ENCODE measurements at places on chromosomes 3 and 15.

DNA sequence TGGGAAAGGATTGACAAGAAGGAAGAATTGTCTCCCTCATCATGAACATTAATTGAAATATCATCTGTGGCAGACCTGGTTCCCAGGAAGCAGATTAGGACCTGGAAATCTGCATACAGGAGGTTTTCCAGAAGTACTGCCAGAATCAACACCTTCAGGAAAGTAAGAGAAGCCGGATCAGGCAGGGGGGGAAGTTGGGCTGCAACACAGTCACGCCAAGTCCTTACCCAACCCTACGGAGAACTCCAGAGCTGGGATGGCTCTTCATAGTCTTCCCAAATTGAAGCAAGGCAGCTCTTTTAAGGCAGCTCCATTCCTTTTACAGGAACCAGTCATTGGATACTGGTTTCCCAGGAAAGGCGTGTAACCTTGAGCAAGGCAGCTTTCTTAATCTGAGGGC is 35.2 kb upstream of the BFSP2 start:
- DNase-seq: no peak

DNA sequence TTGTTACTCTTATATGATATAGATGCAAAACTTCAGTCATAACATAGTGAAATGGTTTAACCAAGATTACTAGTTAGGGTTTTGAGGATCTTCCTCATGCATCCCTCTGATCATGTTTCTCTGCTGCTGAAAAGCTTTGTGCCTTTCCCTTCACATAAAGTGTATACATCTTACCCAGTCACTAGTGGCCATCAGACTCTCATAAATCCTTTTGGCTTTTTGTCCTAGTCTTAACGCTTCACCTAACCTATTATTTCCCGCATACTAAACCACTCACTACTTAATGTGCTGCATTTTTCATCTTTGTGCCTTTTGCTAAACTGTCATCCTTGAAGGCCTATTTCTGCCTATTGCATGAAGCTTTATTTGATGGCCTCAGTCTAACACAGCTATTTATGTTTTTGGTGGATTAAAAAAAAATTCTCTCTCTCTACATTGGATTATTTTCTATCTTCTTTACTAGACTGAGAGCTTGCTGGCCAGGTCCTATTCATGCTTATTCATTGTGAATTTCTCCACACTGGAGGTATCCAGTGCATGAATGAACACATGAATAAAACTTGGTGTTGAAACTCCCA is 717.6 kb upstream of the GOLIM4 start:
- DNase-seq: no peak

- no peak for DNase-seq
Observed at GRCh38 chr15:56098195-56098863, 104.9 kb upstream of the NEDD4 start.

DNA sequence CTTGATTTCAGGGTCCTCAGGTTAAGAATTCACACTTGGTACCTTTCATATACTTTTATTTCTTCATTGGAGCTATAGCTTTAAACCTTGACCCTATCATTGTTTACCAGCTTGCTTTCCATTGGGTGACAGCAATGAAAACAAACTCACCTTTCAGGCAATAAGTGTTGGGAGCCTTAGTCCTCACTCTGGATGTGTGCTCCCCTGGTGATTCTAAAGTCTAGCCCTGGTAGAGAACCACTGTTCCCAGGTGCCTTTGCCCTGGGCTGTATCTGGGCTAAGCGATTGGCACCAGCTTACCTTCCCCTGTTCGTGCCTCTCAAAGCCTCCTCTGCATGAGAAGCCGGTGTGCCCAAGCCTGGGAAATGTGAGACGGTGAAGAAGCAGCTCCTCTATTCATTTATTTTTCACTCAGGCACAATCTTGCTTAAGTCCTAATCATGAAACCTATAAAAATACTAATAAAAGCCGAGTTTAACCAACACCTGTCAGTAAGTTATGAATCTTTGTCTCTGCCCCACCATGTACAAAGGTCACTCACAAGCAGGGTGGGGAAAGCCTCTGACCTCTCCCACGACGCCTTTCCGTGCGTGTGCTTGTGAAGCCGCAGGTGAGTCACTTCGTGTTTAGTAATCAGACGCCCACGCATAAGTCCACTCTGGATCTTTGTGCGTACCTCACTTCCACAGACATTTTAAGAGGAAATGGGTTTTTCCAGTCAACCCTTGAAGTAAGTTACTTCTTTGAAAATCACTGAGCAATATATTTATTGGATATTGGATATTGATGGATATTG is 12.8 kb upstream of the ARRDC4 start:
- no peak for DNase-seq

- DNase-seq: no peak
Observed at GRCh38 chr3:12541625-12542024, 3.7 kb downstream of the MKRN2OS start.

DNA sequence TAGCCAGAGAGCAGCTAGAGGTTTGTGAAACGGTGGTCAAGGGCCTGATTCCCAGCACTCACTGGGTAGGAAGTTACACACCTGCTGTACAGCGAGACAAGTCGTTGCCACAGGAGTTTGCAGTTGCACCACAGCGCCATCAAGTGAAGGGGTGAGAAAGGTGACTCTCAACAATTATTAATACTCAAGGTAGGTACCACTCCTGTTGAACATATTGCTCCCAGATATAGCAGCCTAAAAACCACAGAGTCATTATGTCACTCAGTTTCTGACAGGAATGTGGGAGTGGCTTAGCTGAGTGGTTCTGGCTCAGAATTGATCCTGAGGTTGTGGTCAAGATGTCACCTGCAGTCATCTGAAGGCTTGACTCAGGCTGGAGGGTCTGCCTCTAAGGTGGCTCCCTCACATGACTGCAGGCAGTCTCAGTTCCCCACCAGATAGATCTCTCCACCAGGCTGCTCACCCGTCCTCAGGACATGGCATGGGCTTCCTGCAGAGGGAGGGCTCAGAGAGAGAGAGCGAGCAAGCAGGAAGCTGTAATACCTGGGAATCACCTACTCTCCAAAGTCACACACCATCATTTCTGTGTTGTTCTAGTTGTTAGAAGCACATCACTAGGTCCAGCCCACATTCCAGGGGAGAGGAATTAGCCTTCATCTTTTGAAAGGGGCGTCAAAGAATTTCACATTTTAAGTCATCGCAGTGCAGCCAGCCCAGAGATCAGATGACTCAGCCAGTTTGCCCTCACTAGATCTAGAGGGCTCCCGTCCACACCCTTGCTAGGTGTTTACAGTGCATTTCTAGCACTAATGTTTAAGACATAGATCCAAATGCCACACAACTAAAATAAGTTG is 17.0 kb upstream of the ANO10 start:
- peak; percentile 22 for DNase-seq

DNA sequence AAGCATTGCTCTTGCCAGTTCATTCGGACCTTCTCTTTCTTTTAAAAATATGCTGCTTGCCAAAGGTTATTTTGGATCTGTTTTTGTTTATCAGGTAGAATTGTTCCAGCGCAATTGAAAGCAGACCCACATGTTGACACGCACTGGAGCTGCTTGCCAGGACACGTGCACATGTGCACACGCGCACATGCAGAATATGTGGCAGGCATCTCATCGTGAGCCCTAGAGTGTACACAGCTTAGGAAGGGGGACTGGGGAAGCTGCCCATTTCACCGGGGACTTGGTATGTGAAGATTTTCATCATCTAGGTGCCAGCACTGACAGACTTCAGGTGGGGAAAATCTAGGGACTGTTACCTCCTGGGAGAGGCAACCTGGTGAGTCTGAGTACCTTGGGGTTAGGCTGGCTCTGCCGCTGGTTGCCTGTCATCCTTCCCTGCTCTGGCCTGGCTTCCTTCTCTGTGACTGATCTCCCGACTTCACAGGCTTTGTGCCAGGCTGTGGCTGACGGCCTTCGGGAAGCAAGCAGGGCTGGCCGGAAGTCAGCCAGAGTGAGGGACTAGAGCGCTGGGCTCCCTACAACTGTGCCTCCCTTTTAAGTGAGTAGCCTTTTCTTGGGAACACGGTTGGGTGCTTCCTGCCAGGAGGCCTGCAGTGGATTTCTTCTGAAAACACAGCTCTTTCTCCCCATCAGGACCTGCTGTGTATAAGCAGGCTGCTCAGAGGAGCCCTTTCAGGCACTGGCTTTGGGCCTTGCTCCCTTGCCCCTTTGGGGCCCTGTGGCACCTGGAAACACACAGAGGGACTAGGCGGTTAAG is 129.3 kb downstream of the EEFSEC start:
- DNase-seq: no peak

DNA sequence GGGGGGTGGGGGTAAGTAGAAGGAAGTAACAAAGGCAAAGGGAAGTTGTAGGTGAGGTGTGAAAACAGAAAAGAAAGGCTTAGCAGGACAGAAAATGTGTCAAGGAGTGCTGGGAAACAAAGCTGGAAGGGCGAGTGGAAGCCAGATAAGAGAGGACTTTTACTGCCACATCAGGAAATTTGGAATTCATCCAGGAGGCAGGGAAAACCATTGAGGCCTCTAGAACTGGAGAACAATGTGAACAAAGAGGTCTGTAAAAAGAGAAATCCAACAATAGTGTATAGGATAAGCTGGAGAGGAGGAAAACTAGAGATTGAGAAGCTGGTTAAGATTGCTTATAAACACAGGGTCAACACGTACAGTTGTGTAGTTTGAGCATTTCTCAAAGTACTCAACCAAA is 116.6 kb downstream of the NTRK3 start:
- no peak for DNase-seq

- DNase-seq: no peak
Observed at GRCh38 chr3:185164428-185165217, 11.8 kb upstream of the C3orf70 start.

DNA sequence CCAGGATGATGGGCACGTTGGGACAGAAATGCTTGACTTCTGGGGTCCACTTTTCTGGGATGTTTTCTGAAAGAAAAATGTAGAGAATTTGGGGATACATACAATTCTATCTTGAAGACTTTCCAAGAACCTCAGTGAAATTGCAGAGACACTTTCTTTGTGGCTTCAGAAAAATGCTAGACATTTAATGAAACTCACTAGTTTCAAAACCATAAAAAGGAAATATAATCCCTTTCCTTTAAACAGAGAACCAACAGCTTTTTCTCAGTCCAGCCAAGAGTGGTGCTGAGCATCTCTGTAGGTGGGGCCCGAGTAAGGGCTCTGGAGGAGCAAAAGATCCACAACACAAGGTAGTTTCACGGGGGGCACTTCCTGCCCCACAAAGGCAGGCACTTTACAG is 4.4 kb upstream of the GPX1 start:
- no peak for DNase-seq

GRCh38 chr3:66722675-66723074 is 221.9 kb upstream of the LRIG1 start:
- DNase-seq: no peak

DNA sequence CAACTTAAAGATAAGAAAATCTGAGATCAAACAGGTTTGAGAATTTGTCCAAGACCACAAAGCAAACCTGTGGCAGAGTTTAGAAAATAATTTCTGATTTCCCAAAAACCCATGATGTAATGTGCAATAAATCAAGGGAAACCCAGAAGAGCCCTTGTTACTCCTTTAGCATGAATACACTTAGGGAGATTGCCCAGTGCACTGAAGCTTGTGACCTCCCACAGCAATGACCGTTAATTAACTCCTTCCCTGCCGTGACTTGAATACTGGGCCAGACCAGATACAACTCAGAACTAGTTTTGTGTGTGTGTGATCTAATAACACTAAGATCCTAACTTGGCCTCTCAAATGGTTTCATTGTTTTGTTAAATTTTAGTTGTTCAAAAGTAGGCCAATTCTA is 2.5 kb downstream of the PRKAR2A start:
- no peak for DNase-seq

- DNase-seq: no peak
Observed at GRCh38 chr3:129015388-129016105, 14.4 kb downstream of the EFCC1 start.

DNA sequence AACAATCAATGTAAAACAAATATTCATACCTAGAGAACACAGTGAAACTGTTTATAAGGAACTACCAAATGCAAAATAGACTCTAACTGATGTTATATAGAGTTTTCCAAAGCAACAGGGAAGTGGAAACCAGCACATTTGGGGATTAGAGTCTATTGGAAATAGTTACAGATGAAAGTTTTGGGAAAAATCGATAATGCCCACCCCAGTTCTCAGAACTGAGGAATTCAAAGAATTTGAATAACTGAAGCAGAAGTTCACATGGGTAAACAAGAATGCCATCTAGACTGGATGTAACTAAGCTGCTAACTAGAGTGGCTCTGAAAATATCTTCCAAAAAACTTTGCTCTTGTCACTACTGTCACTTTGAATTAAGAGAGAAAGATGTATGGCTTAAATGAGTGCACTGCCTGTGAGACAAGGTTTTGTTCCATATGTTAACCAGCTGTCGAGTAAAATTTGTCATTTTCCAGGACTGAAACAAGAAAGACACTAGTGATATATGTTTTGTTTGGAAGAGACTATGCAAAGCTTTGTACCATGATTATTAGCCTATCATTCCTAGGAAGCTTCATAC is 9.2 kb upstream of the DENND4A start:
- DNase-seq: no peak

DNA sequence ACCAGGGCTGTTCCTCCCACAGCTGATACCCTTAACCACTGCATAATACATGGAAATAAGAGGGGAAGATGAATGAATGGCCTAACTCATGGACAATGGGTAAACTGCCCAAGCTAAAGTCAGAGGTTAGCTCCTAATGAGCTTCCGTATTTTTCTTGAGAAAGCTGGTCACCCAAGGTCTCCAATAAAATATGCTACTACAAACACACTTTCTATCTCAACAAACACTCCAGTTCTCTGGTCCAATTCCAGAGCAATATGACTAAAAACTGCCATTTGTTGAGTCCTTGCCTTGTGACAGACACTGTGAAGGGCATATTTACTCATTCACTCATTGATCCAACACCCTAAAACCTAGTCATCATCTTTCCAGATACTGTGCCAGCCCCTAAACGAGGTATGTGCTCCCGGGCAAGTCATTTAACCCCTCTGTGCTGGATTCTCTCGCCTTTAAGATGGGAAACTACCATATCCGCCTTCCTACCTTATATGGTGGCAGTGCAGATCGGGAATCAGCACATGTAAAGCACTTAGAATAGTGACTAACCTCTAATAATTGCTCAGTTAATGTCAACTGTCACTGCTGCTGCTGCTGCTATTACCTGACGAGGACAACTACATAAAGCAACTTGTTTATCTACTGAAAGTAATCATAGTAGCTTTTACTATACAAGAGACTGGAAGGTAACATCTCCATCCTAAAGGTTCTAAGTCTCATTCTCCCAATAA is 89.1 kb downstream of the XXYLT1 start:
- DNase-seq: no peak

DNA sequence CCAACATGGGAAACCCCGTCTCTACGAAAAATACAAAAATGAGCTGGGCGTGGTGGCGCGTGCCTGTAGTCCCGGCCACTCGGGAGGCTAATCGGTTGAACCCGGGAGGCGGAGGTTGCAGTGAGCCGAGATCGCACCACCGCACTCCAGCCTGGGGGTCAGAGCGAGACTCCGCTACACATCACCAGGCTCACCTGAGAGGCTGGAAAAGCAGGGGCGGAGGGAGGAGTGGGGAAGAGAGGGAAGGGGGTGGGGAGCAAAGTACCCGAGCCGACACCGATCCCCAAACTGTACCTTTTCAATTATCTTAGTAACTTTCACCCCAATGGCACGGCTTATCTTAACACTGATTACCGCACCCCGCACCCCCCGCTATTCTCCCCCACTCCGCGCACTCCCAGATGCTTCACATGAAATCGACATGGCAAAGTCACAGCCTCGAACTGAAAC is 46.4 kb upstream of the SYNM start:
- no peak for DNase-seq

All from stimulated activated CD4-positive, alpha-beta T cell treated with anti-CD3 and anti-CD28 coated beads, TNF-alpha, amount 100 ng/mL, for 24 hours (primary cell).